ENCODE measurements at places on chromosomes 7 and 10. TPM values are rescaled to one million over a fixed set of nuclear protein-coding genes. Genes with fewer than 3 reads are reported as not detected.

ELFN1 gene
- total RNA-seq = 1.7 TPM

HTRA1 gene
- not detected for total RNA-seq

DNA sequence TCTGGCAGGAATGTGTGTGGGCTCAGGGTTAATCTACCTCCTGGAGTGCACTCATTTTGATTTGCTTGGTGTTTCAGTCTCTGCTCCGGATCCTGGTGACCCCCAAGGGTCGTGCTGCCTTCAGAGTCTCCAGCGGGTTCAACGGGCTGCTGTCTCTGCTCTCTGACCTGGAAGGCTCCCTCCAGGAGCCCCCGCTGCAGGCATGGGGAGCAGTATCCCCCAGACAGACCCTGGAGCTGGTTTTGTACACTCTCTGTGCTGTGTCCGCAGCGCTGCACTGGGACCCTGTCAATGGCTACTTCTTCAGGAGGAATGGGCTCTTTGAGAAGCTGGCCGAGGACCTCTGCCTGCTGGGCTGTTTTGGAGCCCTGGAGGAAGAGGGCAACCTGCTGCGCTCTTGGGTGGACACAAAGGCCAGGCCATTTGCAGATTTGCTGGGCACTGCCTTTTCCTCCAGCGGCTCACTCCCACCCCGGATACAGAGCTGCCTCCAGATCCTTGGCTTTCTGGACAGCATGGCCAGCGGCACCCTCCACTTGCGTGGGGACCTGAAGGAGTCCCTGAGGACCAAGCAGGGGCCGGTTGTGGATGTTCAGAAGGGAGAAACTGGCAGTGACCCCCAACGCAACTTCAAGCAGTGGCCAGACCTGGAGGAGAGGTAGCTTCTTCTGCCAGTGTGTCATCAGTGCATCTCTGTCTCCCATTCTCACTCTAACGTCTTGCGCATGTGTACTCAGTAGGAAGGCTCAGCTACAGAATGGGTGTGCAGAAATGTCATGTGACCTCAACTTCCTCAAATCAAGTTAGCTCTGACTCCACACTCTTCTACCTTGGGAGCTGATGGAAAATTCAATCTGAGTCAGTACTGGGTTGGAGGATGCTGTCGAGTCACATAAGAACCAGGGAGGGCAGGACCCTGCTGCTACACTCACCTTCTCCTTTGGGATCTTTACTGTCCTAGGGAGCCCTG is 58.5 kb downstream of the WDFY4 start:
- DNase-seq = no peak

- DNase-seq = no peak
Observed at GRCh38 chr7:35988105-35988504, 164.9 kb upstream of the EEPD1 start.

DNA sequence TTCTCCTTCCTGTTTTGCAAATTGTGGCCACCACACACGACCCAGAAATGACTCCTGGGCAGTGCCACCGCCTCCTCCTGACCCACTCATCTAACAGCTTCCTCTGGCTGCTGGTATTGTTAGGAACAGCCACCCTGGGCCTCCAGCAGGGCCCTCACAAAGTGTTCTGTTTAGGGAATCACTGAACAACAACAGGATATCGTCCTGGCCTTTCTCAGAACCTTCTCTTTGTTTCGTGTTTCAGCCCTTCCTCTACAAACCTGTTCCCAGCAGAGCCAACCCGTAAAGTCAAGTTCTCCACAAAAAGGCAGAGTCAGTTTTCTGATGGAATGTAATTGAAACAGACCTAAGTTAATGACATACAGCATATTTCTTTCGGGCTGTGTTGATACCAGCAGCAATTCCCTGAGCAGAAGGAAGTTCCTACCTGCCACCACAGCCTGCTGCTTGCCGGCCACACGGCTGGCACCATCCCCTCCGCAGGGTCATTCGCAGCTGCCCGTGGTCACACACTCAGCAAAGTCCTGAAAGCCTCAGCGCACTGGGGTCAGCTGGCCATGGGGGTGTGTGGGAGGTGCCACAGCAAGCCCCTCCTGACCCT is 91.7 kb upstream of the PITRM1 start:
- no peak for DNase-seq

DNA sequence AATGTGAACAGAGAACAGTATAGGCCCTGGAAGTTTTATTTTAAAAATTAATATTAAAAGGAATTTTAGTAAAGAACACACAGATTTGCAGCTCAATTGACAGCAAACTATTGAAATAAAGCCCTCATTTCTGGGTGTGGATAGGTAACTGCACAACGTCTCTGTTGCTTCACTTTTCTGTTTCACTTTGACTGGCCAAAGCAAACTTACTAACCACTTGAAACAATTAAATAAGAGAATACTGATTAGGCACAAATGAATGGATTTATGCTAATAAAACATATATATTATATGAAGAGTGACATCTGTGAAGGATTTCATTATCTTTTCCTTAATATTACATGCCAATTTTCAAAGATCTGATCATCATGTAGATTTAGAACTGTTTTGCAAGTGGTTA is 11.9 kb downstream of the ZNF804B start:
- DNase-seq = no peak

Data from HT-29 (cell line).